ENCODE measurements at places on chromosomes 2 and 18.
A peak's percentile ranks its signal among the peaks of the same experiment; 100 is the strongest.

GRCh38 chr2:165720511-165720910 lies 73.5 kb downstream of the GALNT3 start:
- no peak for DNase-seq

GRCh38 chr2:157321466-157321865 lies 4.2 kb downstream of the ERMN start:
- no peak for DNase-seq

- DNase-seq: no peak
These were observed 1.1 kb upstream of the WBP1 start for GRCh38 chr2:74457129-74457548.

- DNase-seq: no peak
These were observed 97.2 kb upstream of the FAM136A start for GRCh38 chr2:70399046-70399445.

DNA sequence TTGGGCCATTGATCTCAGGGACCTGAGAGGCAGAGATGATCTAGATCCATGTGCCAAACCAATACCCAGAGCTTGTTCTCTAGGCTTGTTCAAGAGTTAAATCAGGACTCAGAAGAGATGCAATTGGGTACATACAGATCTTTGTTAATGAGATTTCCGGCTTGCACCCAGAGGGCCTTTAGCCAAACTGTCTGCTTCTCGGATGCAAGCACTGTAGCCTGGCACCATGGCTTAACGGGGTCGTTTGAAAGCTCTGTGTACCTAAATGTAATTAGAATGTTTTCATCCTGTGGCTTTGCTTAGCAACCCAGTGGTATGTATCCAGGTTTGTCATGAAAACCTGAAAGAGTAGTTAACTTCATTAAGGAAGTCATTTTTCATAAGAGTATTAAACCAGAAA lies 94.2 kb downstream of the TPGS2 start:
- no peak for DNase-seq

GRCh38 chr2:128320906-128321771 lies 2.5 kb upstream of the HS6ST1 start:
- DNase-seq: peak; percentile 17

DNA sequence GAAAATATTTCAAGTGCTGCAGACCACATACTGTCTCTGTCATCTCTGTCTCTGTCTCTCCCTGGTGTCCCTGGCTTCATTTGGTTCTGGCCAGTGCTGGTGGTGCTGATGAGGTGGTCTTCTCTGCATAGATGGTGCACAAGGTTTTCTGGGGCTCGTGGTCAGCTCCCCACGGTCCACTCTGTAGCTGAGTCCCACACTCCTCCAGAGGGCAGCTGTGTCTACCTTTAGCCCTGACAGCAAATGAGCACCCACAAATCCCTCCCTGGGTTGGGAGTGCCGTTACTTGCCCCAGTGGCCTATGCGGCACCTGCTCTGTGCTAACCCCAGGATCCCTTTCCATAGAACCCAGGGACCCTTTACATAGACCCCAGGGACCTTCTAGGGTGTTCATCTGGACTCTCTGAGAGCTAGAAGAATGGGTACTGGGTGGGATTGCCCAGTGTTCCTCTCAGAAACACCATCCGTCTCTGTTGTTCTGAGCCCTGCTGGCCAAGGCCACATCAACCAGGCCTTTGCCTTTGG lies 129.3 kb downstream of the CAPN13 start:
- no peak for DNase-seq

GRCh38 chr18:10591896-10592295 lies 66.1 kb downstream of the NAPG start:
- no peak for DNase-seq

DNA sequence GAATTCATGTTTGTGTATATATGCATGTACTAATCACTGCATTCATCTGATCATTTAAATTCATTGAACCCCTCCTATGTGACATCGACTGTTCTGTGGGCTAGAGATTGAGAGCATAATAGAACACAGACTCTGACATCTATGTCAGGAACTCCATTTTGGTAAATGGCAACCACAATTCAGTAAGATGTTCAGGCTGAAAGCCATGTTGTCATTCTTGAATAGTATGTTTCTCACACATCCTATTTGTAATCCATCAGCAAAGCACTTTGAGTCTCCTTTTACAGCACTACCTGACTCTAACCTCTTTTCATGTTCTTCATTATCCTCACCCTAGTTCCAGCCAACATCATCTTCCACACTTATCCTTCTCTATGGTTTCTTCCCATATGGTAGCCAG lies 413.8 kb upstream of the MEX3C start:
- no peak for DNase-seq

DNA sequence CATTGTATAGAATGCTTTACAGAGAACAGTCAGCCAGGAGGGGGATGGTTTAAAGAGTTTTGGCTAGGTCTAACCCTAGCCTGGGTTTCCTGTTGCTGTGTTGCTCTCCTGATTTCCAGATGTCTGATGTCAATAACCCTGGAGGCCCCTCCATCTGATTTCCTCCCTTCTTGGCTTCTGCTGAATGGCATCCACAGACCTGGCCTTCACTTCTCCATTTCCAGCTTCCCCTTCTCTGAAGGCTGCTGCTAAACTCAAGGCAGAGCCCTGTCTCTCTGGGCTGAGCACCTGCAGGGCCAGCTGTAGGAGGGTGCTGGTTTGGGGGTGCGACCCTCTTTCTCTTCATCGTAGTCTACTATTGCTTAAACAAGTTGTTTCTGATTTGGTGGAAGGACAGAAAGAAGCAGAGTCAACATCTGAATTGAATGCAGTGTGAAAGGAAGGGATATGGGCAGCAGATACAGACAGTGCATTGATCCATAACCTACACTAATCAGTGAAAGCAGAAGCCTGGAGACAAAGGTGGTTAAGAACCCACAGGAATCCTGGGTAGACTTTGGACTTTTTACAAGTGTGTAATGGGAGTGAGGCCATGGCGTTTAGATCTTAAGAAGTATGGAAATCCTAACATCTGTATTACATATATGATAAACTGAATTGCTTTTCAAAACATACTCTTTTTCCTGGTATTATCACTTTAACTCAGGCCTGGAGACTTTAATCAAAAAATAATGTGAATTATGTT lies 153.6 kb downstream of the HRH4 start:
- DNase-seq: no peak

DNA sequence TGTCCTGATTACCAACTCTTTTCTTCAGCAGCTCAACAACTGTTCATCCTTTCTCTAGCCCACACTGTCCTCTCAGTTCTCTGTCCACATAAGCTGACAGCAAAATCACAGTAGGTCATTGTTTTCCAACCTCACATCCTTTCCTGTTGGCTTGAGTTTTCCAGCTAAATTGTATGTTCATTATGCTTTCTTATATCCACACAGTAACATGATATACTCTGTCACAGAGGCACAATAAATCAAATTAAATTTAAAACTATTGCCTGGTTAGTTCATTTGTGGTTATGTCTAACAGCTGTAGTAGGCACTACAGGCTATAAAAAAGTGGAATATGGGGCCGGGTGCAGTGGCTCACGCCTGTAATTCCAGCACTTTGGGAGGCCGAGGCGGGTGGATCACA lies 179.9 kb downstream of the ETAA1 start:
- no peak for DNase-seq

DNA sequence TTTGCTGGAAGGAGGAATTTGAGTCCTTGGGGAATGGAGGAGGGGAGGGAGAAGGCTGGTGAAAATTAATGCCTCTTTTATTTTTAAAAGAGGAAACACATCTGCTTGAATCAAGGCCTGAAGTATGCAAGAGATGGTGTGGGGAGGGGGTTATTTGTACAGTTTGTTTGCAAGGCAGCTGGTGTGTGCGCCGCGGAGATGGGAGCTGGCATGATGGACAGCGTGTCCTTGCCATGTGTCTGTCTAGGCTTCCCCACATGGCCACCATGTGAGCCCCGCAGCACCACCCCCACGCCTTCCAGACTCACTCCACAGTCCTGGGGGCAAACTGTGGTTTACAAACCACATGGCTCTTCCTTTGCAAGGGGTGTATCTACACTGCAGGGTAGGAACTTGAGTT lies 154.8 kb upstream of the APCDD1 start:
- no peak for DNase-seq

- no peak for DNase-seq
These were observed 96.8 kb downstream of the SNTG2 start for GRCh38 chr2:1047485-1047884.

DNA sequence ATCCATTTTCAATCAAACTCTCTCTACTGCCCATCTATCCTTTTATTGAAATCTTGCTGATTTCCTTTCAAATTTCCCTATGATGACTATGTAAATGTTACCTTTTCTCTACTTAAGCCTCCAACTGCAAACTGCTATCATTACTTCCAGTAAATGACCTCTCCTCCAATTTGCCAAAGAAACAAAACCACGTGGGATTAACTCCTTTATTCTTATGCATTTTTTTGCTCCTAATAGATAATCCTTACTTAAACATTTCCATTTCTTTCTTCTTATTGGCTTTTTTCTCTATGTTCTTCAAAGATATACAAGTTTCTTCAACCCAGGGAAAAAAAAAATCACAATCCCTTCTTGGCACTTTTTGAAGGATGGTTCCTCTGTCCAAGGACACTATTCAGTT lies 61.2 kb downstream of the CCDC88A start:
- no peak for DNase-seq

DNA sequence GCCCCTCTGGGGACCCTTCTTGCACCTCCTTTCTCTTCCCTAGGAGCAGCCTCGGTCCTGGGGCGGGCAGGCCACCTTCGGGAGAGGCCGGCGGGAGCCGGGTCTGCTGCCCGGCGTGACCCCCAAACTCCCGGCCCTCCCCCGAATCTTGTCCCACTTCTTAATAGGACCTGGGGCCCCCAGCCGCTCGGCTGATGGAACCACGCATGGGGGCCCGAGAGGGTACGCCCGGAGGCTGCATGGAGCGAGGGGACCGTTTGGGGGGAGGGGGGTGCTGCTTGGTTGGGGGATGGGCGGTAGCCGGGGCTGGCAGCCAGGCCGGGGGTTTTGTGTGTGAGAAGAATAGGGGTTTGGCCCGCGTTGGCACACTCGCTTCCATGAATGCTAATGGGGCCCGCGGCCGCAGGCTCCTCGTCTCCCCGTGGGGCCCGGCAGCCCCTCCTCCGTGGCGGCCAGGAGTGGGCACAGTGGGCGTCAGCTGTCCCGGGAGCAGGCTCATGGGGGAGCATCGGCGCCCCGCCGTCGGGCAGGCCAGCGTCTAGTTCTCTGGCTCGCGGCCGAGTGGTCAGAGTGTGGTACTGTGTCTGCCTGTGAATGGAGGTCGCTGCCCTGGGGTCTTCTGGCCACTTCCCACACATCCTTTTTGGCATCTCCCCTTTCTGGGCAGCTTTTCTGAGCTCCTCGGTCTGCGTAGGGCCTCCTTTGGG lies 1.0 kb downstream of the GAREM2 start:
- DNase-seq: no peak

DNA sequence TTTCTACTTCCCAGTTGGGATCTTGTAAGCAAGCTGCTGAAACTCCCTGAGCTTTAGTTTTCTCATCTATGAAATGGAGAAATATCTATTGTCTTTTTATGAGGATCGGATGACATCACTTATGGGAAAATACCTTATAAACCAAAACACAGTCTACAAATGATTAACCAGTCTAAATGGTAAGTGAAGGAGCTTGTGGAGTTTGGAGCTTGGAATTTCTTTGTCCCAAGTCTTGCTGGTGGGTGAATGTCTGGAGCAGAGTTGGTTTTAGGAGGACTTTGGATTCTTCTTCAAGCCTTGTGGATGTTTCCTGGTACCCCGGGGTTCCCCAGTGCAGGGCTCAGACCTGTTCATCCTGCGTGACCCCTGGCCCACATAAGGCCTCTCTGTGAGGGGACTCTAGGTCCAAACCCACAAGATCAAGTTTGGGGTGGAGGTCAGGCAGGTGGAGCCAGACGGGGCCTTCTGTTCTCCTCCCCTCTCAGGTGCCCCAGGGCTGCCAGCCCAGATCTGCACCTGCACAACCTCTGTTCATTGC lies 43.2 kb downstream of the FOSL2 start:
- no peak for DNase-seq

DNA sequence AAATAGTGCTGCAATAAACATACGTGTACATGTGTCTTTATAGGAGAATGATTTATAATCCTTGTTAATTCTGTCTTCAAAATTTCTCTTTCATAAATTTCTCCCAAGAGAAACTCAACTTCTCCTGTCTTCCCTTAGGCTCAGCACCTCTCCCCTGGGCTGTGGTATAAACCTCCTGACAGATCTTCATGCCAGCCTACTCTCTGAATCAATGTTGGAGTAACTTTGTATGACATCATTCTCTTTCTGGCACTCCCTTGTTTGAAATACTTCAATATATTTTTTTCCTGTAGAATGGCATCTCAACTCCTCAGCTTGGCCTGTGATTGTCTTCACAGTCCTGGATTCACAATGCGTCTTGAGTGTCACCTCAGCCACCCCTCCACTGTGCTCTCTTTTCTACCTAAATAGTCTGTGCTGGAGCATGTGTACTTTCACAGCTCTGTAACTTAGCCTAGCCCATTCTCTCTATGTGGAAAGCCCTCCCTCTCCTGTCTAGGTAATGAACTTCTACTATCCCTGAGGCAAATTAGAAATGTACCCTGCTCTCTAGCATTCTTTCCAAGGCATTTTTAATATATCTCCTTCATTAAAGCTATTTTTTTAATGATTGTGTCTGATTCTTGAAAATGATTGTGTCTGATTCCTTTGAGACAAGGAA lies 649.9 kb upstream of the FANCL start:
- no peak for DNase-seq

- DNase-seq: no peak
These were observed 138.4 kb upstream of the HS6ST1 start for GRCh38 chr2:128457006-128457604.

GRCh38 chr18:78906066-78906465 lies 73.6 kb upstream of the SALL3 start:
- DNase-seq: no peak

- DNase-seq: no peak
These were observed 112.9 kb downstream of the PXDN start for GRCh38 chr2:1631292-1632001.

- DNase-seq: peak; percentile 78
These were observed 43.3 kb upstream of the PLB1 start for GRCh38 chr2:28452534-28453081.

DNA sequence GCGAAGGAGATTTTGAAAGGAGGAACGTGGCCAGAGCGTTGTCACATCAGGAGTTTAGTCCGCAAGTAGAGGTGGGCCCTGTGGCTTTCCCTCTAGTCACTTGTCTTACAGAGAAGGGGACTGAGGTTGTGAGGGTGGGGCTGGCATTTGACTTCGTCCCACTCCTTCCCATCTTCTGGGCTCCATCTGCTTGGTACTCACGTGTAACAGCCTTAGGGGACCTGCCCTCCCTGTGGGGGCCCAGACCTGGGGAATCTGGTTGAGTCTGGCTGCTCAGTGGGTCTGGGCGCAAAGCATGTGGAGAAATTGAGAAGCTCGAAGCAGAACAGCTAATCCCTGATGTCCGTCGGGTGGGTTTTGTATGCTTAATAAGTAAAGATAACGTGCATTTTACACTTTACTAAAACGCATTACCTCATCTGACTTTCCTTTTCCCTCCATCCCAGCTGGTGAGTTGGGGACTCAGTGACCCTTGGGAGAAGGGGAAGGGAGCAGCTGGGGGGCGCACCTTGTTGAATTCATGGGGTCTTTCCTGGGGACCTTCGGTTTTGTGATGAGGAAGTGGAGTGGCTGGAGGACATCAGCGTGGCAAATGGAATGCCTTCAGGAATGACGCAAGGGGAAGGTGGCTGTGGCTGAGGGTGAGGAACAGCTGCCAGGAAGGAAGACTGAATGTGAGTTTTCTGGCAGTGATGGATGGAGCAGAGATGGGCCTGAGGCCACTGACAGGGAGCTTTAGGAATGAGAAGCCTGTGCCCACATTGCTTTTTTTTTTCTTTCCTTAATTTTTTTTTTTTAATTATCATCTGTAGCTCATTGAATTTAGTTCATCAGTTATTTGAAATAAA lies 44.8 kb downstream of the ASAP2 start:
- peak; percentile 63 for DNase-seq

GRCh38 chr2:72154386-72154975 lies 6.8 kb upstream of the CYP26B1 start:
- no peak for DNase-seq
